ENCODE measurements at places on chromosomes 12 and 14.

DNA sequence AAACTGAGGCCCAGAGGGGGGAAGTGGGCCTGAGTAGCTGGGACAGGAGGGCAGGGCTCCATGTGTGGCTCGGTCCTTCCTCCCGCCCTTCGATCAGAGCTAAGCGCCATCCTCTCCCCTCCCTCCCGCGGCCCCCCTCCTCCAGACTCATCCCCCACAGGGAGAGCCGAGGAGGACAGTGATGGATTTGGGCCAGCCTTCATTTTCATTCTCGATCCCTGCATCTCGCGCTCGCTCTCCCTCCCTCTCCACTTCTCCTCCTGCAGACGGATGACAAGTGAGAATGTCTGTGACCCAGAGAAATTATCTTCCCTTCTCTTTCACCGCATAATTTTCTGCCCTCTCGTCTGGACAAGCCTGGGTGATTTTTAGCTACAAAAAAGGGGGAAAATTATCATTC is 183.3 kb downstream of the RBM19 start:
- DNase-seq, result no peak

DNA sequence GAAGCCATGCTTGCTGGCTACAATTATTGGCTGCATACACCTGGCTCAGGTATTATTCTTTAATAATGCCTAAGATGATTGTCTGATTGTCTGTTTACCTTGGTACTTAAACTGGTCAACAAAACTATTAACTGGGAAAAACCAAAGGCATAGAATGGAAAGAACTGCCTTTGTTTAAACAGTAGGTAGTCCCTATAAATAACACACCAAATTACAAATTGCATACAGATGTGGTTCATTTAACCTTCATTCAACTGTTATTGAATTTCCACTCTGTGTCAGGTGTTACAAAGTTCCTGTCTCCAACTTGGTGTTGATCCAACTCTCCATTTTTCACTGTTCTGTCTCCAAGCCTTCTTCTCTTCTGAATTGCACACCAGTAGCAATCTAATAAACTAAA is 79.8 kb upstream of the FSCB start:
- no peak for DNase-seq

DNA sequence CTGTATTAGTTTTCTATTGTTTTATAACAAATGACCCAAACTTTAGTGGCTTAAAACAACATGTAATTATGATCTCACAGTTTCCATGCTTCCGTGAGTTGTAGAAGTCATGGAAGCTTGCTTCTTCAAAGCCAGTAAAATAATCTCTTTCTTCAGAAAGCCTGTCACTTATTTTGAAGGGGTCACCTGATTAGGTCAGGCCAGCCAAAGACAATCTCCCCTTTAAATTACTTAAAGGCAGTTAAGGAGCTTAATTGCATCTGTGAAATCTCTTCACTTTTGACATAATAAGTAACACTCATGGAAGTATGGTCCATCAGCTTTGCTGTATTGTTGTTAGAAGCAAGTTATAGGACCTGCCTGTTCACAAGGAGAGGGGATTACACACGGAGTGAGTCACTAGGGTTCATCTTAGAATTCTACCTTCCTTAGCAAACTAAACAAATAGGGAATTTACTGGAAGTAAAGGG is 89.8 kb downstream of the FAR2 start:
- DNase-seq, result no peak

DNA sequence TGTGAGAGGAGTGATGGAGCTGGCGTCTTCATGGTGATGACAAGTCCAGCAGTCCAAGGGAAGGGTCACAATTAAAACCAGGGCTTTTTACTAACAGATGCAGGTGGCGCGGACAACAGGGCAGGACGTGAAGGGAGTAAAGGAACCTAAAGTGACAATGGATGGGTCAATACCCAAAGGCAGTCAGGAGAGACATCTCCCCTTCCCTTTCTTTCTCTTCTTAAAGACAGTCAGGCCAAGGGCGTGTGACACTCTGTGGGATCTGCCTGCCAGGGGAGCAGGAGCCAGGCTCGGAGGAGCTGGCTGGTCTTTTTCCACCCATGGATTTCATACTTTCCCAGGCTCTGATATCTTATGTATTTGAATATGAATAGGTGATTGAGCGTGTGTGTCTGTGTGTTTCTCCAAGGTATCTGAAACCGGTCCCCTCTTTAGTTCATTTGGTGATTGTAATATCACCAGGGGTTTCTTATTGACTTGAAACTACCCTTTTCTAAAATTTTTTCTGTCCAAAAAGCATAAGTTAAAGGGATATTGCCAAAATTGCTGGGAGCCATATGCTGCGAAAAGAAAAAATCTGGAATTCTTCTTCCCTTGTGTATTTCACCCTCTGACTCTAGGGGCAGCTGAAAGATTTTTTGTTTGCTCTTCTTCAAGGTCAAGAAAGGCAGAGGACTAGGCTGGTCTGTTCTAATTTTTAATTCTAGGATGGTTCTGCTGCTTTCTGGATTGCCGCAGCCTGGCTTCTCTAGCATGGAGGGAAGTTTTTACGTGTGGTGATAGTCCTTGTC is 61.8 kb downstream of the FBXL14 start:
- no peak for DNase-seq

GRCh38 chr12:77751939-77752338 is 78.8 kb upstream of the NAV3 start:
- DNase-seq, result no peak

DNA sequence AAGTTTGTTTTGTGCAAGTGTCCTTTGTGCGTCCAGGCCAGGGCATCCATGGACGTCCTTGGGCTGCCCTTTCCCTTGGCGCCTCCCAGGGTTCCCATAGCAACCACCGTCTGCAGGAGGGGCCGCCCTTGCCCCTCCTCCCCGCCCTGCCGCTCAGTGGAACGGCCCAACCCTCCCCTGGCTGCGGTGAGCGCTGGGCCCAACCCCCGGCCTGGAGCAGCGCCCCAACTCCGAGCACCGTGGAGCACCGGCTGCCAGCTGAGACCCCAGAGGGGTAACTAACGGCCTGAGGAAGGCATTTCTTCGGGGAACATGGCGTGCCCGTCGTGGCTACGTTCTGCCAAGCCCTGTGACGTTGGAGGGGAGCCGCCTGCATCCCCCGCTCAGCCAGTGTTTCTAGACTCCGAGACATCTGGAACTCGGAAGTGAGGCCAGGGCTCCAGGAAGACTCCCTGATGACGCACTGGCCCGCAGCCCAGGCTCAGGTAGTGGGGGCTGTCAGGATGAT is 5.3 kb upstream of the ACACB start:
- DNase-seq, result peak; percentile 61

GRCh38 chr12:30989754-30990153 is 63.2 kb downstream of the TSPAN11 start:
- DNase-seq, result no peak

- no peak for DNase-seq
These were observed at the start of gene ACACB for GRCh38 chr12:109115758-109116610. Gene ACACB (plus strand): TSS chr12:109116587. CDS start chr12:109139406, 22,819 bp downstream.

DNA sequence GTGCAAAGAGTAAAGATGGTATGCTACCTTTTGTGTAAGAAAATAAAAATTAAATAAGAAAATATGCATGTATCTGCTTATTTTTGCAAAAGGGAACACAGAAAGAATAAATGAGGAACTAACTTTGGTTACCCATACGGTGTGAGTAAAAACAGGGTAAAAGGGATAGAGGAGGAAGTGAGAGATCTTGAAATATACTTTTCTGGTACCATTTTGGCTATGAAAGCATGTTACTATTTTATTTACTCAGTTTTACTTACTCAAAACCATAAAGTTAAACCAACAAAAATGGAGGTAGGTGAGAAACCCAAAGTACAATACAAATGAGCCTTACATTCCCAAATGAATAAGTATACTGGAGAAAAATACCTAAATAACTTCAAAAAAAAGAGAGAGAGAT is 122.0 kb upstream of the EGLN3 start:
- DNase-seq, result no peak

- no peak for DNase-seq
These were observed 12.3 kb upstream of the SERPINA12 start for GRCh38 chr14:94521375-94522114.

- no peak for DNase-seq
These were observed 36.5 kb downstream of the NCKAP5L start for GRCh38 chr12:49791700-49792099.

DNA sequence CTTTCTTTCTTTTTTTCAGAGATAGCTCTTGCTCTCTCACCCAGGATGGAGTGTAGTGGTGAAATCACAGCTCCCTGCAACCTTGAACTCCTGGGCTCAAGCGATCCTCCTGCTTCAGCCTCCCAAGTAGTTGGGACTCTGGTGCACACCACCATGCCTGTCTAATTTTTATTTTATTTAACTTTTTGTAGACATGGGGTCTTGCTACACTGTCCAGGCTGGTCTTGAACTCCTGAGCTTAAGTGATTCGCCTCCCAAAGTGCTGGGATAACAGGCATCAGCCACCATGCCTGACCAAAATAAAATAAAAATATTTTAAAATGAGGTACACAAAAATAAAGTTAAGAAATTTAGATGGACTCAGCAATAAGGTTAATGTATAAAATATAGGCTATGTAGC is 5.1 kb upstream of the LEMD3 start:
- DNase-seq, result no peak
